Inflammatory macrophage treated with lipopolysaccharide for 4 hours (primary cell): ENCODE measurements at places on chromosomes 16 and 17.

- no peak for DNase-seq
Measured at GRCh38 chr17:55430541-55431288, 9.1 kb upstream of the MMD start.

GRCh38 chr17:40485851-40486521 is 15.4 kb downstream of the TNS4 start:
- peak; percentile 61 for DNase-seq

DNA sequence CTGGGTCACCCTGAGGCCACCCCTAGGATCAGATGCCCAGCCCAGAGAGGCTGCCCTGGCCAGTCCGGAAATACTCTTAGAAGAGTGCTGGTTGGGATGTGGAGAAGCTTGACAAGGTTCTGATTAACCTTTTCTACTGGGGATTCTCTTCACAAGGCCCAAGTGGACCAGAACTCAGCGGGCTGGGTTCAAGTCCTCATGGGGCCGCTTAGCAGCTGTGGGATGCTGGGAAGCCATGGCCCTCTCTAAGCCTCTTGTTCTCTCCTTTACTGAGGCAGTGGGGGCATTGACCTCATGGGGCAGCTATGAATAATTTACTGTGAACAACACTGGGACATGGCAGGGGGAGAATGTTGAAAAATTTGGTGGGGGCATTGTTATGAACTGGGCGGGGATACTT is 92.8 kb downstream of the CYLD start:
- DNase-seq: no peak

- DNase-seq: peak; percentile 55
Measured at GRCh38 chr17:68599091-68599490, 2.1 kb downstream of the FAM20A start.

- peak; percentile 69 for DNase-seq
Measured at GRCh38 chr17:75487351-75488070, 27.8 kb downstream of the CASKIN2 start.
